ENCODE measurements at places on chromosomes 7 and 10.

DNA sequence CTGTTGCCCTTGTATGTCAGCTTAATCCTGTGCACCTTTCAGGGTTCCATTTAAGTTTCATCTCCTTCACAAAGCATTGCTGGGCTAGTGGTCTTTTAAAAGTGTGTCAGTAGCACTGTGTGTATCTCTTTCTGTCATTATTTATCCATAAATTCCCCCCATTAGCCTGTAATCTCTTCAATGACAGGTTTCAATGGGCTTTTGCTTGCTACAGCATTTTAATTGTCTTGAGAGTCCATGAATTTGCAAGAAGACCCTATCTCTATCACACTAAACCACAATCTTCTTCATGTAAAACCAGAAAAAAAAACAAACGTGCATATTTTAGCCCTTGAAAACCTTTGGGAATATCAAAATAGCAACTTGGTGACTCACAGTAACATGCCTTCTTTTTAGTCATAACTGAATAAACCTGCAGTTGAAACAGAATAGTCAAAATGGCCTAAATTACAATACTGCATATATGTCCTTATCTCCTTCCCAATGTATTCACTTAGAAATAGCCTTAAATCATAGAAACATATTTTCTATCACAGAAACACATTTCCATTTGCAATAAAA lies 118.6 kb downstream of the PON1 start:
- DNase-seq, result no peak

GRCh38 chr10:24969841-24970281 lies 17.5 kb upstream of the PRTFDC1 start:
- DNase-seq, result no peak

DNA sequence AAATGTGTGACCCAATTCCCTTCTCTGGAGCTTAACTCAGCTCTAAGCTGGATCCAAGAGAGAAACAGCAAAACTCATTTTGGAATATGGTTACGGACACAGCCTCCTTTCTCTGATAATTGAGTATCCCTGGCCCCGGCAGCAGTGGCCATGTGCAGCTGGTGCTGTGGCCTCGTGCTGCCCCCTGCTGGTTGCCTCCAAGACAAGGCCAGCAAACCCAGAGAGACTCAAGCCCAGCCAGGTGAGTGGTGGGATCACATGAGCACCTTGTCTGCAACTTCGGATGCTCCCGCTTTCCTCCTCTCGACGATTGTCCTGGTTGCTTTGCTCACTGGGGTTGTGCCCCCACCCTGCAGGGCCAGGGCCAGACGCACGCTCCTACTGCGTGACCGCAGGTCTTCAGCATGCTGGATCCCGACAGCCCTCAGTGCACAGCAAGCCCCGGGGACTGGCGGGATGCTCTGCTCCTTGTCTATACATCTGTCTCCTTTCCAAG lies 19.4 kb downstream of the SFTPD start:
- peak; percentile 64 for DNase-seq

DNA sequence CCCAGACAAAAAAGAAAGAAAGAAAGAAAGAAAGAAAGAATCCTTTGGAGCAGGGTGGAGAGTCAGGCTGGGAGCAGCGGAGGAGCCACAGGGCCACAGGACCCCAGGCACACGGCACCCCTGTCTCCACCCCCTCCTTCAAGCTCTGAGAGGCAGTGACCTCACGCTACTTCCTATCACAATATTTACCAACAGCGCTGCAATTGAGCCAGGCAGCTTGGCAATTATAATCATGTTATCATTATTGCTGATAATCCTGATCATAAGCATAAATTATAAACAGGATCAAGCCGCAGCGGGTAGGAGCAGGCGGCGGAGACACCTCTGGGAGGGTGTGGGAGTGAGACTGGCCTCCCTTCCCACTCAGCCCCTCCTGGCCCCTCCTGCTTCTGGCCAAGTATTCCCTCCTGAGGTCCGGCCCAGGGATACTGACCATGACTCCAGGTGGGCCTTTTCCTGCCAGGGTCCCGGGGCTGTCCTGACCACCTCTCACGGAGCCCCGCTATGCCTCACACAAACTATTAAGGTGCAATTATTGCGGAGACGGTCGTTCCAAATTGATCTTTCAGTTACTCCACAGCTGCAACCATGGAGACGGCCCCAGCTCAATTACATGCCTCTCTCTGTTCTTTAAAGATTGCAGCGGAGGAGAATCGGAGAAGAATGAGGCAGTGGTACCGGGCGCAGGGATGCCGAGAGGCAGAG lies 10.0 kb upstream of the GTF2IRD1 start:
- DNase-seq, result no peak

- no peak for DNase-seq
These were observed 40.1 kb downstream of the LYZL1 start for GRCh38 chr10:29328983-29329382.

- DNase-seq, result no peak
These were observed 54.0 kb downstream of the KIF20B start for GRCh38 chr10:89755374-89755773.

- no peak for DNase-seq
These were observed 219.0 kb downstream of the GLRX3 start for GRCh38 chr10:130354976-130355795.

GRCh38 chr7:110801502-110801901 lies 289.4 kb upstream of the LRRN3 start:
- DNase-seq, result no peak

DNA sequence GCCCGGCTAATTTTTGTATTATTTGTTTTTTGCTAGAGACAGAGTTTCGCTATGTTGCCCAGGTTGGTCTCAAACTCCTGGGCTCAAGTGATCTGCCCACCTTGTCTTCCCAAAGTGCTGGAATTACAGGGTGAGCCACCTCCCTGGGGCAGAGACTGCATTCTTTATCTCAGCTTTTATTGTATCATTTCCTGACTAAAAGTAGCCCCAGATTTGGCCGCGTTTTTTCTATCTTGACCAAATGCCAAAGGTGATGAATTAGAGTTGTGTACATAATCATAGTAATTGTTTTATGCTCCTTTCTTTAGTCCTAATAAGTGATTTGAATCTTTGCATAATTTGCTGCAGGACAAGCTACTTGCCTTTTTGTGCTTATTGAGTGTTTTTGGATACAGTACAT lies 3.1 kb upstream of the SMNDC1 start:
- no peak for DNase-seq

DNA sequence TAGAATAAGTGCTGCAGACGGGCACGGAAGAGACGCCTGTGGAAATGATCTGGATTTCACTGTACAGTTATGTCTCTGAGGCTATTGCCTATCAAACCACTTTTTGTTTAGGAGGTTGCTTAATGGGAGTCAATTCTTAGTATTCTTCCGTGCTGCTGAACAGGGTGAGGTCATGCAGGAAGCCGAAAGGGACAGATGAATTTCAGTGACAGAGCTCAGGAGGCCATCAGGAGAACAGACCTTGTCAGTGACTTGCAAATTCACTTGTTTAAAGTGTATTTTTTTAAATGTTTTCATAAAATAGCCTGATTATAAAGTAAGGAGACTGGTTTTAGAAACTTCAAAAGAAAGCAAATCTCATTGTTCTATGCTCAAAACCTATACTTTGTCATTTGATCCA lies 58.9 kb downstream of the XRCC2 start:
- no peak for DNase-seq
